ENCODE measurements at places on chromosomes 2 and 18. TPM values are rescaled to one million over a fixed set of nuclear protein-coding genes. Genes with fewer than 3 reads are reported as not detected.

The MAP4K4 gene
- total RNA-seq = 121 TPM

The CRYGD gene
- not detected for total RNA-seq

The GATA6 gene
- total RNA-seq = 0.40 TPM

The OR6B2 gene
- not detected for total RNA-seq

The DYNC1I2 gene
- total RNA-seq = 89.6 TPM

The FAM237A gene
- total RNA-seq = not detected

The SLC14A1 gene
- 1.1 TPM for total RNA-seq

The HMSD gene
- total RNA-seq = not detected

The IL1R1 gene
- 9.7 TPM for total RNA-seq

DNA sequence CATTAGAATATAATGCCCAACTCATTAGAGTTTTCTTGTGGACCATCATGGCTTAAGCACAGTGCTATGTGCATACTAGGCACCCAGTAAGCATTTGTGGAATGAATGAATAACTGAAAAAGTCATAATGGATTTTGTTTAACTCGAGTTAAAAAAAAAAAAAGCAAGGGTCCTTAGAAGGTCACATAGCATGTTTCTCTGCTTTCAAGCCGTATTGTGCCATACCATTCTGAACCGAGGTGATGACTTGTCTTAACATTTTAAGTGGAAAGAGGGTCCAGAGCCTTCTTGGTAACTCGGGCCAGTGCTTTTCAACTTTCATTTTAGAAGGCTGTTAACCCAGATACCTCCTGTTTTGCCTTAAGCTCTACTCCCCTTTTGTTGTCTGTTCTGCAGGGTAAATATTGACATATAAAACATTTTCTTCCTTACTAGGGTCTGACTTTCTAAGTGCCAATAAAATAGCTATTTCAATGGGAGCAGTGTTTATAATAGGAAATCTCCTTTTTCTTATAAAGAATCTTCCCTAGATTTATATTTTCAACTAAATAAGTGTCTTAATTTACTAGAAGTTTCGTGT, 787 bp upstream of the ADGRF3 start:
- DNase-seq = no peak

- no peak for DNase-seq
These were observed 45.2 kb downstream of the PCBP1 start for GRCh38 chr2:70132244-70133126.

DNA sequence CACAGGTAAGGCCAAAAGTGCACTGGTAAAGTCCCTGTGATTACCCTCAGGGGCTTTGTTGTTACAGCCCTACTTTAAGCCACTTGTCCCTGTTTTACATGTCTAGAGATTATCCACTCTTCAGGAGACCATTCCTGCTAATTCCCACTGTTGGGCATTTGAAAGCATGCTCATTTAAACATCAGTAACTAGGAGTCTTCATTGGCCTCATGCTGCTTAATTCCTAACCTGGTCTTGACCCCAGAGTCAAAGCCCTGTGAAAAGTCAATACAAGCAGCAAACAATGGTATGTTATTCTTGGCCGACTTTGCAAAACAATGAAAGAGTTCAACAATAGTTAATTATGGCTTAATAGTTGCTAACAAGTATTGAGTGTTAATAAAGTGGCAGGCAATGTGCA, 23.2 kb downstream of the AFF3 start:
- no peak for DNase-seq

DNA sequence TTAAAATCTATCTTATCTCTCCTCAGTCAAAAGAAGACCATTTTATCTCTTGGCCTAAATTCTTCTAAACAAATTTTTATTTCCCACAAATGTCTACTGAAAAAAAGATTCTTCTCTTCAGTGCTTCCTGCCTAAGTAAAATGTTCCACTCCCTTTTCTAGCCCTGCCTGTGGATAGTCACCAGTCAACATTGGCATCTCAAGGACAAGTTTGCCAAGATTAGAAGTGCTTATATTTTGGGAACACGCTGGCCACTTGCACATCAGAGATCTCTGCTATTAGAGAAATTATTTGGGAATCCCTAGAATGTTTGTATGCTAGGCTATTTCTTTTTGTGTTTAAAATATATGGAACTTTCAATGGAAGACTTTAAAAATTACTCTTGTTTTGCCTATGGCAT, 758.2 kb upstream of the CDH7 start:
- DNase-seq = no peak

DNA sequence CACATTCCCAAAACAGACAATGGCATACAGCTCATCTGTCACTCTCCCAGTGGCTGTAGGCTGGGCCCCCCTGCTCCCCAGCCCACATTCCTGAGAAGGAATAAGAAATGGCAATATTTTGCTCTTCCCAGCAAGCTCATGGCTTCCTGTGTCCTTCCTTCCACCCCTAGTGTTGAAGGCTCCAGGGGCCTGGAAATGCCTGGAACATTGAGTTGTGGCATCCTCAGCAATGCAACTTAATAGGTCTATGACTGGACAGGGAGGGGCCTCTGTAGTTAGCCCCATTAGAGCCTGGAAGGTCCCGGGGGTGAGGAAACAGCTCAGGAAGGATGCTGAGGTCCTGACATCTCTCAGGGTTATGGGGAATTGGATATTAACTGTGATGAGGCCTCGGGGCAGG, 3.3 kb downstream of the KIF3C start:
- DNase-seq = no peak

- DNase-seq = no peak
These were observed 47.6 kb upstream of the FAHD2A start for GRCh38 chr2:95354925-95355324.

GRCh38 chr2:195319112-195319460, 337.9 kb upstream of the SLC39A10 start:
- no peak for DNase-seq

DNA sequence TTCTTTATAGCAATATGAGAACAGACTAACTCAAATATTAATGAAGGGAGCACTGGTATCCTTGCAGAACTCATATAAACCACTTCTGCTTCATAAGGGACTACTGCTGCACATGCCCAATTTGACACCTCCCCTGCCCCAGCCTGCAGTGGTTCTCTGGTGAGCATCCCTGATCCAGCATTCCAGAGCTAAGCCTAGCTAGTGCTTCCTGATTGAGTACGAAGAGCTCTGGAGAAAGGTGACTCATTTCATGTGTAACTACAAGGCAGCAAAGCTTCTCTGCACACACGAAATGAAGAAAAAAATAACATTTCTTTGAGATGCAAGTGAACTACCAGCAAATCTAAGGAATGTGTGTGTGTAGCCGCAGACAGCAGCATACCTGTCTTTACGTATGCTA, 22.8 kb upstream of the ADNP2 start:
- DNase-seq = no peak

- no peak for DNase-seq
These were observed 157.5 kb upstream of the ID2 start for GRCh38 chr2:8524388-8524787.

DNA sequence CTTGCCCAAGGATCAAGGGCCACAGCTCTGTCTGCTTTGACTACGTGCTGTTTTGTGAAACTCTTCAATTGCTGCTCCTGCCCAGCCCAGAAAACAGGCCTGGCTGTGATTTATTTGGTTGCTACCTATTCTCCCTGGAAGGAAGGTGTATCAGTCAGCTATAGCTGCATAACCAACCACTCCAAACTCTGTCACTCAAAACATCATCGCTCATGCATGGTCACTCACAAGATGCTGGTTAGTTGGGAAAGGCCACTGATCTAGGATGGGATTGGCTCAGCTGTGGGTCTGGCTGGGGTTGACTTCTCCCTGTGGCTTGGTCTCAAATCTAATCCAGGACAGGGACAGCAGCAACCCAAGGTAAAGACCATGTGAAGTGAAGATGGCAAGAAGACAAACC, 14.6 kb downstream of the TEX51 start:
- DNase-seq = no peak

DNA sequence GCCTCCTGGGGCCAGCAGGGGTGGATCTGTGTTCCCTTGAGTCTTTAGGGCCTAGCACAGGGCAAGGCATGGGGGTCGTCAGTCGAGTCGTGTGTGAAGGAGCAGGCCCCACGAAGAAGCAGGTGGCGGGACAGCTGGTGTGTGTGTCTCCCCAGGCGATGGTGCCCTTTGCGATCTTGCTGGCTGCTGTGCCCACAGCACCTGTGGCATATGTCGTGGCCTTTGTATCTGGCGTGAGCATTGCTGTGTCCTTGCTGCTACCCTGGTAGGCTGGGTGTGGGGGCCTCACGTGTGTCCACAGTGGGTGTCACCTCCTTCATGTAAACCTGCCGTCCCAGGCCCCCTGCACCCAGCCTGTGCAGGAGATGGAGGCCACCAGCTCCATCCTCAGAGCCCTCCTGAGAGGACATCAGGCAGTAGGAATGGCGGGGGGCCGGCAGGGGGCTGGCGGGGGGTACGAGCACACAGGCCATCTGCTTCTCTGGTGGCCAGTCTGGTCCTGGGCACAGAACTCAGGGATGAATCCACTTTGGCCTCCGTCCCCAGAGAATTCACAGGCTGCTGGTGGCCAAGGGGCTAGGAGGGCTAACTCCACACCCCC, 13.2 kb downstream of the MFSD2B start:
- no peak for DNase-seq

DNA sequence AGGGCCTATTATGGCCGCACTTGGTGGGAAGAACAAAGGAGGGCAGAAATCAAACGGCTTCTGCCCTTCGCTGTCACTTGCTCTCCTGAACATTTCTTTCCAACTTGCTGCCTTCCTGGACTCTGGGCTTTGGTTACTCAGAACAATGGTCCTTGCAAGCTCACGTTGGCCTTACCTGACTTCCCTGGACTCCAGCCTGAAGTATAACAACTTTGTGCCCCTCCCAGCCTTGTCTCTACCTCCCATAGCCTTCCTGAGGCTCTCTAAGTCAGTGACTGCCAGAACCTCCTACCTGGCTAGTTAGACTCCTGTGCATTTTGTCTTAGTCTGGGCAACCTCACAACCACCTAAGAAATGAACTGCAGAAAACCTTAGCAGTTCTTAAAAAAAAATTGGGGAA, 30.2 kb upstream of the ITPRID2 start:
- no peak for DNase-seq

DNA sequence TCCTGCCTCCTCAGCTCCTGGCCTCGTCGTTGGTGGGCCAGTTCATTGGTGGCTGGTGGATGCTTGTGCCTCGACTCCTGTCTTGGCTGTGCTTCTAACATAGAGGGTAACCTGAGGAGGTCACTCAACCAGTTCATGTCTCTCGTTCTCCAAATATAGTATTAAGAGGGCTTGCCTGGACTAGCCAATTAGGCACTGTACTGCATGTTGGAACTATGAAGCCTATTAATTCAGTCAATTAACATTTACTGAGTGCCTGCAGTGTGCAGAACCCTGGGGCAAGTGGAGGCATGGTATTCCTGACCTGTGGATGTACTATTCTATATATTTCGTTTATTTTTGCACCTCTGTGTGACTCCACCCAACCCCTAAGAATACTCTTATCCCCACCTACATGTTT, 89.9 kb upstream of the PELI1 start:
- no peak for DNase-seq

- no peak for DNase-seq
These were observed 66.7 kb upstream of the RPL31 start for GRCh38 chr2:100935372-100935752.

DNA sequence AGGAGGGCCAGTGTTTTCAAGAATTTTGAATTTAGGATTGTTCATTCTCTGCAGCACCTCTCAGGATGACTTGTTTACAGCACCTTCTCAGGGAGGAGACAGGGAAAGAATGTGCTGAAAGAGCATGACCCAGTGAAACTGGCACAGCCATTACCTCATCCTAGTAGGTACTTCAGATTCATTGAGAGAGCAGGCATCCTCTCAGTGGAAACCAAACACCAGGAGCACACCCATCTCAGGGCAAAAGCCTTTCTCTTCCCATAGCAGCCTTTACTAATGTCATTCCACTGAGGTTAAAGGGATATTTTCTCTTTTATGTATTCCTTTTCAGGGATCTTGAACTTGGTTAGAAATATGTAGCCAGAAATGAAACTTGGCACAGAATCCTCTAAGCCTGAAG, 2.6 kb downstream of the MAP2 start:
- no peak for DNase-seq

DNA sequence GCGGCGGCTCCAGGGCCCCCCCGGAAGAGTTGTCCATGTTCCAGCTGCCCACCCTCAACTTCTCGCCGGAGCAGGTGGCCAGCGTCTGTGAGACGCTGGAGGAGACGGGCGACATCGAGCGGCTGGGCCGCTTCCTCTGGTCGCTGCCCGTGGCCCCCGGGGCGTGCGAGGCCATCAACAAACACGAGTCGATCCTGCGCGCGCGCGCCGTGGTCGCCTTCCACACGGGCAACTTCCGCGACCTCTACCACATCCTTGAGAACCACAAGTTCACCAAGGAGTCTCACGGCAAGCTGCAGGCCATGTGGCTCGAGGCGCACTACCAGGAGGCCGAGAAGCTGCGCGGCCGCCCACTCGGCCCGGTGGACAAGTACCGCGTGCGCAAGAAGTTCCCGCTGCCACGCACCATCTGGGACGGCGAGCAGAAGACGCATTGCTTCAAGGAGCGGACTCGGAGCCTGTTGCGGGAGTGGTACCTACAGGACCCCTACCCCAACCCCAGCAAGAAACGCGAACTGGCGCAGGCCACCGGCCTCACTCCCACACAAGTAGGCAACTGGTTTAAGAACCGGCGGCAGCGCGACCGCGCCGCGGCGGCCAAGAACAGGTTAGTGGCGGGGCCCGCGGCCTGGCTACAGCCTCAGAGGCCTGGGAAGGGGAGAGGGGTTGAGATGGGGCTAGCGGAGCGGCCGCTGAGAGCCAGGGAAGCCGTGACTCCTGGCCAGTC, 965 bp downstream of the SIX3 start:
- no peak for DNase-seq

DNA sequence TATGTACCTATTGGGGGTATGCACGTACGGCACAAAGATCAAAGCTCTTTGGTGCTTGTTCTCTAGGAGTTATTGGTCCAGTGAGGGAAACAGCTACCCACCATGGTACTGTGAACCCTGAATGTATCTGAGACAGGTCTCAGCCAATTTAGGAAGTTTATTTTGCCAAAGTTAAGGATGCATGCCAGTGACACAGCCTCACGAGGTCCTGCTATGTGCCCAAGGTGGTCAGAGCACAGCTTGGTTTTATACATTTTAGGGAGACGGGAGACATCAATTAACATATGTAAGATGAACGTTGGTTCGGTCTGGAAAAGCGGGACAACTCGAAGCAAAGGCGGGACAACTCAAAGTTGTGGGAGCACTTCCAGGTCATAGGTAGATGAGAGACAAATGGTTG, 75.8 kb downstream of the SOWAHC start:
- no peak for DNase-seq

DNA sequence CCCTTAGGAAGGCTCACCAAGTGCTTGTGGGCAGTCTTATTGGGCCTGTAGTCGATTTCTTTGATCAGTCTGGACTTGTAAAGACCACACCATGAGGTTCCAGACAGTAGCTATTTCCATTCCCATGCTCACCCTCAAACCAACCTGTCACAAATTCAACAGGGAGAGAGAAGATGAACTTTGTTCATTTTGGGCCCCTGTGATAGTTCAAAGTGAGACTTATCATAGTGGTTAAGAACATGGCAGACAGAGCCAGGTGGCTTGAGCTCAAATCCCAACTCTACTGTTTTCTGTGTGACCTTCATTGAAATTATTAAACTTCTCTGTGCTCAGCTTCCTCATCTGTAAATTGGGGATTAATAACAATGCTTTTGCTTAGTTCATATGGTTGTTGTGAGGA, 53.9 kb upstream of the CTLA4 start:
- DNase-seq = no peak

- DNase-seq = no peak
These were observed 337.5 kb downstream of the RIT2 start for GRCh38 chr18:42778024-42778423.
